ENCODE measurements at places on chromosomes 13 and 19. TPM values are rescaled to one million over a fixed set of nuclear protein-coding genes. Genes with fewer than 3 reads are reported as not detected.

SLC15A1 gene
- total RNA-seq: not detected

WDR88 gene
- under 0.01 TPM for total RNA-seq

TDRD3 gene
- 18.8 TPM for total RNA-seq

EFNB2 gene
- 13.5 TPM for total RNA-seq

TFPT gene
- 16.7 TPM for total RNA-seq

KCNK6 gene
- total RNA-seq: 3.0 TPM

ZNF536 gene
- 0.50 TPM for total RNA-seq

DNA sequence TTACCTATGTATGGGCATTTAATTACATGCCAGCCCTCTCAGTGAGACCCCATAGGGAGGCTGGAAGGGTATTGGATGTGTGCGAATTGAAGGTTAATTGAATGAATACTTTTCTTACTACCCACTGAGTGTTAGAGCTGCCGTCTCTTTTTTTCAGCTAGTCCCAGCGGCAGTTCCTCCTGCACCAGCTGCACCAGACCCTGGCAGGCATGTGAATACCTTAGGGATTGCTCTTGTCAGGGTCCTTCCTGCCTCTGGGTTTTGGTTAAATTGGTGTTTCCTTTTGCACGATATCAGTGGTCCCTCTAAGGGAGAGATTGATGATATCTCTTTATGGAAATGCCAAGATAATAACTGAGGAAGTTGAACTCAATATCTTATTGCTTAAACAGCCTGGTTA, 9.8 kb upstream of the CXCL17 start:
- no peak for DNase-seq

DNA sequence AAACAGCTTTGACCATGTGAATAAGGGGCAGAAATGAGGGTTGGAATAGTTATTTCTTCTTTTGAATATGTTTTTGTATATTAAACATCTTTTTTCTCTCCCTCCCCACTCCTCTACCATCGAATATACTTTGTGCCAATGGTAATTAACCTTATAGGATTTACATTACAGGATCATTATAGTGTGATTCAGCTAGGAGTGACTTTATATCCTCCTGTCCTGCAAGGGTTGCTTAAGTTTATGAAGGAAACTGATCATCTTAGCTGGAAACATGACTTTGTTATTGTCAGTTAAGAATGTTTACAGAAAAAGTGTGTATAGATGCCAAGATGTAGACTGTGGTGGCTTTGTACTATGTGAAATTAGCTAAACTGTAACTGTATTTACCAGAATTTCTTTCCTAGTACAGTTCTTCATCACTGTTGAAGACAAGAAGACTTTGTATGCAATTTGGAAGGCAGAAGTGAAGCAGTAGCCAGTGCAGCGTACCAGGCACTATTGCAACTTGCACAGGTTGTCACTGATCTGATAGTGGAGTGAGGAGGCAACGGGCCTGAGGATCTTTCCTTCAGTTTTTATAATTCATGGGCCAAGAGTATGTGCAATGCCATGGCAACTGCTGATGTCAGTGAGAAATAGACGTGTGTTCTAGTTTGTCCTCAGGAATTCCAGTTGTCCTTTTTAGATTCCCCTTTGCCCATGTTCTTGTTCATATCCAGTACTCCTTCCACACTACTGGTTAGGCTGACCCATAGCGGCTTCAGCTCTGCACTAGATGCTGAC, 8.2 kb upstream of the PAN3 start:
- peak; percentile 3 for DNase-seq

- no peak for DNase-seq
Measured at GRCh38 chr13:75194717-75195462, 287.1 kb downstream of the TBC1D4 start.

- DNase-seq: peak; percentile 93
Measured at GRCh38 chr19:6516018-6516658, 14.0 kb upstream of the TUBB4A start.
